ENCODE measurements at places on chromosomes 7 and 10. TPM values are rescaled to one million over a fixed set of nuclear protein-coding genes. Genes with fewer than 3 reads are reported as not detected.
A peak's percentile ranks its signal among the peaks of the same experiment; 100 is the strongest.

GRCh38 chr10:96650958-96651357 is 64.1 kb upstream of the TM9SF3 start:
- DNase-seq = no peak

- no peak for DNase-seq
These were observed 2.6 kb upstream of the C10orf120 start for GRCh38 chr10:122702275-122702674.

- no peak for DNase-seq
These were observed 280.7 kb upstream of the MAGI2 start for GRCh38 chr7:79734181-79734580.

- DNase-seq = no peak
These were observed 123.3 kb downstream of the WDR37 start for GRCh38 chr10:1179346-1180070.

- DNase-seq = peak; percentile 51
These were observed 19.2 kb upstream of the MET start for GRCh38 chr7:116652793-116653192.

DNA sequence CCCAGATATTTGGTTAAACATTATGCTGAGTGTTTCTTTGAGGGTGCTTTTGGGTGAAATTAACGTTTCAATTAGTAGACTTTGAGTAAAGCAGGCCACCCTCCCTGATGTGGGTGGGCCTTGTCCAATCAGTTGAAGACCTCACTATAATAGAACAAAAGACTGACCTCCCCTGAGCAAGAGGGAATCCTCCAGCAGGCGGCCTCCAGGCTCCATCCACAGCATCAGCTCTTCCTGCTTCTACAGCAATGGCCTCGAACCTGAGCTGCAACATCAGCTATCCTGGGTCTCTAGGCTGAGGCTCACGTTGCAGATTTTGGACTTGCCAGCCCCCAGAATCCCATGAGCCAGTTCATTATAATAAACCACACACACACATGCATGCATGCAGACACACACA is 104.2 kb downstream of the PFKFB3 start:
- no peak for DNase-seq

DNA sequence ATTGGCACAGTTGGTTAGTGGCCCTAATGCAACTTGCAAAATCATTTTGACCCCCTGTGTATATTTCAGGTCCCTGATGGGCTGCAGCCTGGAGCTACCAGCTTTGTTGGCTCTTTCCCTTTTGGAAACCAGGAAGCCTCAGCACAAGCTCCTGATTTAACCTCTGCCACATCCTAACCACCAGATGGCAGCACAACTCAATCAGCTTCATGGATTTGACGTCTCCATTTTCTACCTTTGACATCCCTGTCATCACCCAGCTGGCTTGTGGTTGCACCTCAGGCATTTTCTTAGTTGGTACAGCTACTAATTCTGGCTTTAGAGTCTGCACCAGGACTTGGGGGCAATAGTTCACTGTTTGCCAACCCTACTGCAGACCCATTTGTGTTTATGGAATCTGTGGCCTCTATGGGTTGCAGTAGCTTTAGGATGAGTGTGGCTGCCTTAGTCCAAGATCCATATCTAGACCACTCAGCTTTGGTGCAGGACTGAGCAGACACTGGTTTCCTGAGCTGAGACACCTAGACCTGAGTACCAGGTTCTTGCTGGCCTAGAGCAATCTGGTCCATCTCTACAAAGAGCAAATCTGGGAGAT is 456.2 kb downstream of the REEP3 start:
- DNase-seq = peak; percentile 2

DNA sequence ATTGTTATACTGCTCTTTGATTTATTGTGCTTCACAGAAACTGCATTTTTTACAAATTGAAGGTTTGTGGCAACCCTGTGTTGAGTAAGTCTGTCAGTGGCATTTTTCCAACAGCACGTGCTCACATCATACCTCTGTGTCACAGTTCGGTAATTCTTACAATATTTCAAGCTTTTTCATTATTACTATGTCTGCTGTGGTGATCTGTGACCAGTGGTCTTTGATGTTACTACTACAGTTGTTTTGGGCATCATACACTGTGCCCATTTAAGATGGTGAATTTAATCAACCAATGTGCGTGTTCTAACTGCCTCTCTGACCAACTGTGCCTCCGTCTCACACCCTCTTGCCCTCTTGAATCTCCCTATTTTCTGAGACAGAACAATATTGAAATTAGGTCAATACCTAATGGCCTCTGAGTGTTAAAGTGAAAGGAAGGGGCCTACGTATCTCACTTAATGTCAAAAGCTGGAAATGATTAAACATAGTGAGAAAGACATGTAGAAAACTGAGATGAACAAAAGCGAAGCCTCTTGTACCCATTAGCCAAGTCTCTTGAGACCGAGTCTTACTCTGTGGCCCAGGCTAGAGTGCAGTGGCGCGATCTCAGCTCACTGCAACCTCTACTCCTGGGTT is 20.2 kb upstream of the ASL start:
- peak; percentile 40 for DNase-seq

- DNase-seq = no peak
These were observed 5.5 kb upstream of the PAPSS2 start for GRCh38 chr10:87654212-87654611.

GRCh38 chr7:45220846-45221618 is 63.4 kb downstream of the RAMP3 start:
- no peak for DNase-seq

- DNase-seq = no peak
These were observed 172.5 kb upstream of the INSYN2A start for GRCh38 chr10:127368929-127369328.

DNA sequence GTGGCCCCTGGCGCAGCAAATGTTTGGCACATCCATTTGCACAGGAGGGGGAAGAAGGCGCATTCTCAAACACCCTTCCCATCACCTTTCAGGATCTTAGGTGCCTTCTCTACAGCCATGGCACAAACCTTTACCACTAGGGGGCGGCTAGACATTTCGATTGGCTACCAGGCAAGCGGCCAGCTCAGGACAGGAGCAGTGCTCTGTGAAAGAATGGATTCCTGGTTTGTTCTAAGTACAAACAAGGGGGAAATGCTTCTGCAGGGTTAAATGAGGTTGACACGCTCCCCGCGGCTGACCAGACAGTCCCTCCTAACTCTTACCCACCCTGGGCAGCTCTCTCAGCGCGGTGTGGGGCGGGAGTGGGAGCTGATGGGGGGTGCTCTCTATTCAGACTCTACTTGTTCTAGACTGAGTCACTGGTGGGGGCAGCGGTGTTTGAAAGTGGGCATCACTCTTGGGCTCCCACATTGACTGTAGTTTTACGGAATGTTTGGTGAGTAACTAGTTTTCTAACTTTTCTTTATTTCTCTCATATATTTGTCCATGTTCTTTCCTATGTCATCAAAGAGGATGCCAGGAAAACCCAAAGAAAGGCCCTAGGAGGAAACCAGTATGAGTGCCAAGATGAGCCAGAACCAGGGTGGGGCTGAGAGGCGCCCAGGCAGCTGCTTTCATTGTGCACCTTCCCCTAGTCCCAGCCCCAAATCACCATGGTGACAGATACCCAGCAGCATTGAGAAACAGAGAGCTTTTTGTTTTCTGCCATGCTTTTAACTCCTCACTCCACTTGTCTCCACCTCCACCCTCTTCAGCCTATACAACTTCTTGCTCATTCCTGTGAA is 61.4 kb upstream of the GPR158 start:
- peak; percentile 60 for DNase-seq

DNA sequence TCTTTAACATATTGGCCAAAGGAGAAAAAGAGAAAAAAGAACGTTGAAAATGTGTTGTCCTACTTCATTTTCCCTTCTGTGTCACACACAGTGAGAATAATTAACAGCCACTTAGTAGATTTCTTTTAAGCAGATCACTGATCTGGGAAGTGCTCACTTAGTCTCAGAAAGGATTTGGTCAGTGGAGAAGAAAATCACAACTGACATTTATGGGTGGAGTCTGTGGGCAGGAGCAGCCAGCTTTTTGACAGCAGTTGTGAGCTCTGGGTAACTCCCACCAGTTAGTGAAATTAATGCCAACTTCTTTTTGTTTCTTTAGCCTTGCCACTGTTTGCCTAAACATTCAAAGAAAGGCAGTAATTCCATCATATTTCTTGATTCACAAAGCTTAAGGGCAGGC is 49.7 kb downstream of the CDK14 start:
- DNase-seq = no peak

GRCh38 chr10:113235508-113235907 is 285.5 kb downstream of the TCF7L2 start:
- DNase-seq = no peak

DNA sequence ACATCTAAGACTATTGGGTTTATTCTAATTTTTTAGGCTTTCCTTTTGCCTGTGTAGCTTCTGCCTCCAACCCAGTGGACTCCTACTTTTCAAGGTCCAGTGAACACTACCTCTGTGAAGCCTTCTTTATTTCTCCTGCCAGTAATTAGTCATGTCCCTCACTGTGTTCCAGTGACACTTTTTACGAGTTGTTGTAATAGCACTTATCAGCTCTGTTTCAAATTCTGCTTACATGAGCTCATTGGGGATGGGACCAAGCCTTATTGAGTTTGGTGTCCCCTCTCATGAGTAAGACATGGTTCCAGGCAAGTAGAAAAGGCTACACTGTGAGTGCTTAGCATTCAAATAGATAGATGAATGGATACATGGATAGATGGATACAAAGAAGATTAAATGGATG is 184.6 kb downstream of the HIBADH start:
- no peak for DNase-seq

- DNase-seq = no peak
These were observed 185.2 kb downstream of the DYNC1I1 start for GRCh38 chr7:95957510-95957909.

GRCh38 chr10:57844387-57844998 is 423.2 kb downstream of the IPMK start:
- DNase-seq = no peak

- DNase-seq = no peak
These were observed 510.0 kb downstream of the TNS3 start for GRCh38 chr7:47071866-47072265.

Gene NAT16
- 0.16 TPM for total RNA-seq

Gene MRPS24
- total RNA-seq = 93.9 TPM

Gene CLRN3
- total RNA-seq = not detected

Gene ZNF117
- 10.2 TPM for total RNA-seq

Gene GTPBP4
- total RNA-seq = 106 TPM

Gene MALRD1
- total RNA-seq = 0.24 TPM

Gene ARHGEF35
- 4.4 TPM for total RNA-seq
